ENCODE measurements at places on chromosomes 3 and 15. TPM values are rescaled to one million over a fixed set of nuclear protein-coding genes. Genes with fewer than 3 reads are reported as not detected.
A peak's percentile ranks its signal among the peaks of the same experiment; 100 is the strongest.

GRCh38 chr3:16288664-16289063 lies 23.7 kb downstream of the OXNAD1 start:
- no peak for DNase-seq

DNA sequence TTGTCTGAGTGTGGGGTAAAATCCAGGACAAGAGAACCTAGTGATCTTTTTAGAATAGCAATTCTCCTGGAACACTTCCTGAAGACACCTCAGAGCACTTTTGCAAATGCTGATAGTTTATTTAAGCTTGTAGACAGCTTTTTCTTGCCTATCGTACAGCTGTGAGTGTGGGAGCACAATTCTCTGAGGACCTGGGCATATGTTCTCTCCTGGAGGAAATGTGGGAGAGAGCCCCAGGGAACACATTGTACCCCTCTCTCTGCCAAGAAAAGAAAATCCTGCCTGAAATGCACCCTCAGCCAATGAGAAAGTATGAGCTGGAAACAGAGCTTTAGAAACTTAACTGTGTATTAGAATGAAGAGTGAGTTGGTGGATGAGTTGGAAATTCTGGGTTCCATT lies 308.3 kb upstream of the SEMA6D start:
- DNase-seq = no peak

- DNase-seq = peak; percentile 12
Observed at GRCh38 chr3:166123576-166123975, 286.4 kb upstream of the BCHE start.

AGBL1 gene
- total RNA-seq = not detected
